ENCODE measurements at places on chromosomes 5 and 9. TPM values are rescaled to one million over a fixed set of nuclear protein-coding genes. Genes with fewer than 3 reads are reported as not detected.

- DNase-seq, result no peak
- H3K4me3 ChIP-seq, result no peak overlapping the region
- H3K27ac ChIP-seq, result no peak overlapping the region
- H3K4me1 ChIP-seq, result no peaks in the 10 kb centered on the region
- no peaks in the 10 kb centered on the region for H3K27me3 ChIP-seq
Measured at GRCh38 chr9:115951977-115952376, 201.6 kb upstream of the PAPPA start.

DNA sequence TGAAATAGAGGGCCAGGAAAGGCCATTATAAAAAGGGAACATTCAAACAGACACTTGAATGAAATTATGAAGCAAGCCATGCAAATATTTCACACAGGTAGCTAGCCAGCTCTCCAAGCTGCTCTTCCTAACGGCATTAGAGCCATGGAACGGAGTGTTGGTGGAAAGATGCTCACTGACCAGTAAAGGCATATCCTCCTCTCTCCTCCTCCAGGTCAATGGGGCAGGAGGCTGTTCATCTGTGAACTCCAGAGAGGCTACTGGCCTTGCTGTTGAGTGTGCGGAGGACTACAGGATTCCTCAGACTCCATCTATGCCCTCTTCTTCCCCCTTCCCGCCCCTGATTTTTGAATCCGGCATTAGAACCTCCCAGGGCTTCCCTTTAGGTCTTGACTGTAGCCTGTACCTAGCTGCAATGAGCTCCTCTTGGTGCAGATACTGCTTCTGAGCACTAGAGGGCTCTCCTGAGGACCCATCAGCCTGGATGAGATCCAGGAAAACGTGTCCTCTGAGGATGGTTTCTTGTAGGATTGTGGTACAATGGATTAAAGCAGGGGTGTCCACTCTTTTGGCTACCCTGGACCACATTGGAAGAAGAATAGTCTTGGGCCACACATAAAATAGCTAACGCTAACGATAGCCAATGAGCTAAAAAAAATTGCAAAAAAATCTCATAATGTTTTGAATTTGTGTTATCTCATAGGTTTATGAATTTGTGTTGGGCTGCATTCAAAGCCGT, 162.2 kb downstream of the SREK1 start:
- H3K36me3 ChIP-seq, result no peaks in the 10 kb centered on the region
- H3K4me3 ChIP-seq, result no peak overlapping the region
- H3K27me3 ChIP-seq, result no peaks in the 10 kb centered on the region
- H3K4me1 ChIP-seq, result no peaks in the 10 kb centered on the region

DNA sequence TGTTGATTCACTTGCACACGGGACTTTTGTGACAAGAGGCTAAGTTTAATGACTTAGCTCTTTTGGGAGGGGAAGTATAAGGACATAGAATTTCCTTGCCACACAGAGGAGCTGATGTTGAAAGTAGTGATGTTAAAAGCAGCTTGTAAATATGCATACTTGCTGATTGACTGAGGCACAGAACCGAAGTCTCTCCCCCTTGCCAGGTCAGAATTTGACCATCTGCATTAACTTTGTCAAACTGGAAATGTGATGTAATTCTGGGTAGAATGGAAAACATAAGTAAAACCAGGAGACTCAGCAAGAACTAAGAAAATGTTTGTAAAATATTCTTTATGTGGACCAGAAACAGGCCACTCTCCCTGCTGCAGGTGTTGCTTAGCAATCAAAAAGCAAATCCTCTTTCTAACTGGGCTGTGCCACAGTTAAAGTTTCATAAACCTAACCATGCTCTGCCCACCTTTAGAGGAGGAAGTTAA, 284.2 kb downstream of the NR3C1 start:
- H3K4me3 ChIP-seq, result no peak overlapping the region
- no peak for DNase-seq
- no peaks in the 10 kb centered on the region for H3K36me3 ChIP-seq
- no peaks in the 10 kb centered on the region for H3K4me1 ChIP-seq

DNA sequence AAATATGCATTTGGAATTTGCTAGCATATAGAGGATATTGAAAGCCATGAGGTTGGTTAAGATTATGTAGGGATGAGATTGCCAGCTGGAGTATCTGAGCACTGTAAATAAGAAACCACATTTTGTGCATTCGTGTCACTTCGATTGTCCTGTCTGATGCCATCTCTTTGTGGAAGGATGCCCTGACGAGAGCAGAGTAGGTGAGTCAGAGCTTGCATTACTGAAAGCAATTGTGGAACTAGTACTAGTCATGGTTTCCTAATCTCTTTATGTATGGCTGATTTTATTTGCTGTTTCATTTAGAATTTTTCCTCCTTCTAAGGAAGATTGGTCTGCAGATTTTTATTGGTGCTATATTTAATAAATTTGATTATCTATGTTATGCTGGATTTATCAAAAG, 14.5 kb upstream of the TAS2R1 start:
- no peaks in the 10 kb centered on the region for H3K4me1 ChIP-seq
- no peak overlapping the region for H3K27ac ChIP-seq
- DNase-seq, result no peak

GRCh38 chr5:111681414-111682120, 75.4 kb downstream of the NREP start:
- no peak for DNase-seq
- peak overlapping the region; percentile 39 for H3K27ac ChIP-seq
- H3K36me3 ChIP-seq, result no peaks in the 10 kb centered on the region
- no peaks in the 10 kb centered on the region for H3K27me3 ChIP-seq
- H3K4me3 ChIP-seq, result no peak overlapping the region
- H3K4me1 ChIP-seq, result no peaks in the 10 kb centered on the region

GRCh38 chr9:105064248-105065097, 136.5 kb upstream of the ABCA1 start:
- H3K36me3 ChIP-seq, result no peaks in the 10 kb centered on the region
- DNase-seq, result peak; percentile 91
- no peaks in the 10 kb centered on the region for H3K4me1 ChIP-seq
- H3K4me3 ChIP-seq, result no peak overlapping the region

DNA sequence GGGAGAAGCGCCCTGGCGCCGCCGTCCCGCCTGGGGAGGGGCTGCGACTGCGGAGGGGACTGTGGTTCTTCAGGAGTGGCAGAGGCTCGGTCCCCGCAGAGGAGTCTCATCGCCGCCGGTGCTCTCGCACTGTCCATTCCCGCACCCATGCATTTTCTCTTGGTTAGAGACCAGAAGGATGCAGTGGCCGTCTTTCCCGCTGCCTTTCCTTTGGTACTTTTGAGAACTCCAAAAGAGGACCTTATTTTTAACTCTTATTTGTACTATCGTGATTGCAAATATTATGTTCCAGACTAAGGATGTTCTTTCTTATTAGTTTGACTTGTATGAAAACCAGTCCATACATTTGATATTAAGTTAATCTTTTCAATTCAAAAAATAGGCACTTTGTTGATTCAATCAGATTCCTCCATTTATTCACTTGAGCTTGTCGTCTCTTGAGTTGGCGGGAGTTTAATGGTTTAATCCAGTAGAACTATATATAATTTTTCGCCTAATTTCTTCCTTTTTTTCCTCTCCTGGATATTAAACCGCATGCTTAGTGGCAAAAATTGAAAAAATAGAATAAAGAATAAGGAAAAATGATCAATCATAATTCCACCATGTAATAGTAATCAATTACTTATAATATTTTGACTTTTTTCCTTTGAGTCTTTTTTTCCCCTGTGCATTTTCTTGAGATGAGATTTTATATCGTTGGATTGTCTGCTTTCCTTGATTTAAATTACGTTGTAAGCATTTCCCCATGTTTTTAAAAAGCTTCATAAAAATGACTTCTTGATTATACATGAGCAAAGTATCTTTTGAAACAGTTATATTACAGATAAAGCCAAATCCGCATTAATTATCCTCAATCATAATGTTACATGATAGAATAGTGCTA, 861 bp downstream of the ZFYVE16 start:
- H3K36me3 ChIP-seq, result no peaks in the 10 kb centered on the region
- no peaks in the 10 kb centered on the region for H3K27me3 ChIP-seq
- H3K4me1 ChIP-seq, result no peaks in the 10 kb centered on the region

DNA sequence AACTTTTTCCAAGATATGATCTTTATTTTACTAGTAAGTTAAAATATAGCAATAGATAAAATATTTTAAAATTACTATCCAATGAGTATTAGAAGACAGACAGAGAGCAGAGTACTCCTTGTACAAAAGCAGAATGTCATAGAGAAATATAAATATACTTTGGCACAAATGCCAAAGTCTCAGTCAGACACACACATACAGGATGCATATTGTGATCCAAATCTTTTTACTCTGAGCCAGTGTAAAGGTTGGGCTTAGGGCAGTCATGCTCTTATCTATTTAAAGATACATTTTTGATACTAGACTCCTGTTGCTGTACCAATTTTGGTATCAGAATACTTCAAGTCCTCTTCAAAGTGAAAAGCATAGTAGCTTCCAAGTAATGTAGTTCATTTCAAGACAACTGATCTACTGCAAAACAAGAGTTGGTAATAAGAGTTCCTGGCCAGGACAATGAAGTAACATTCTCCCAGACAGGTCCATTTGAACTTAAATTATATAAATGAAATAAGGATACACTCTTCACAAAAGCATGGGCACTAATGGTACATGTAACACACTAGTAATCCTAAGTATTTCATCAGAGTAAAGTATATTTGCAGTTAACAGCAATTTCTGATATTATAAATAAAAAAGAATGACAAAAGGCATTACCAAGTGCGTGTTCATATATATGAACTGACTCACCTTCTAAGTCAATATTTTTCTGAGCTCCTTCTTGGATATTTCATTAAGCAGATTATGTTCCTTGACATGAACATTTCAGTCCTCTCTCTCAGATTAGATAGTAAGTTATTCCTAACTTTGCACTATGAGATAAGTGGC, 10.5 kb downstream of the PFDN1 start:
- no peaks in the 10 kb centered on the region for H3K27me3 ChIP-seq
- no peak overlapping the region for H3K4me3 ChIP-seq
- no peak overlapping the region for H3K27ac ChIP-seq

DNA sequence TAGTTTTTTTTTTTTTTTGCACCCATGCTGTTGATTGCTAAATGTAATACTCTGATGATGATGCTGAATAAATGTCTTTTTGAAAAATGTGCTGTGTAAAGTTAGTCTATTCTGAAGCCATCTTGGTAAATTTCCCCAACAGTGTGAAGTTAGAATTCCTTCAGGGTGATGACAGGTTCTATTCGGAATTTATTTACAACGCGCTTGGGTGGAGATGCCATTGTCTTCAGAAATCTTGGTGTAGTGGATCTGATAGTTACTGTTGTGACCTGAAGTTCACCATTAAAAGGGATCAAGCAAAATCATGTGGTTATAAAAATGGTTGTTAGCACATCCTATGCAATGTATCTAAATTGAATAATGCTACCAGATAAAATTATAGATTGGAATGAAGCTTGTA, 36.3 kb upstream of the DMRT1 start:
- no peaks in the 10 kb centered on the region for H3K36me3 ChIP-seq
- no peak overlapping the region for H3K4me3 ChIP-seq
- H3K4me1 ChIP-seq, result no peaks in the 10 kb centered on the region
- no peak overlapping the region for H3K27ac ChIP-seq
- DNase-seq, result no peak

- no peak for DNase-seq
- H3K27ac ChIP-seq, result no peak overlapping the region
- no peaks in the 10 kb centered on the region for H3K27me3 ChIP-seq
- H3K36me3 ChIP-seq, result no peaks in the 10 kb centered on the region
Measured at GRCh38 chr5:145347026-145347616, 488.0 kb downstream of the PRELID2 start.

DNA sequence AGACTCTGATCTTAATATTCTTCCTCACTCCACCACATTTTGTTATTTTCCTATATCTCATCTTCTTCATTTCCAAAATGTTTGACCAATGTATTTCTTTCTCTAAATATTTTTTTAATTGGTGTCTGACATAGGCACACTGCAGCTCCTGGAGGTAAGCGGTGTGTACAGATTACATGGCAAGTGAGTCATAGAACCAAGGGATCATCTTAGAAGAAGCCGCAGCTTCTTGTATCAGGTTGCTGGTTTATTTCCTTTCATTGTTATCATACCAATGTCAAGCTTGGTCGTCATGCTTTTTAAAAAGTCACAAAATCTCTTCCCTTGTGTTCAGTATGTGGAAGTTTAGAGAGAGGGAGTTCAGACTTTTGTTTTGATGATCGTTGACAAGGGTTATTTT, 526.1 kb upstream of the CDH18 start:
- no peak overlapping the region for H3K27ac ChIP-seq
- DNase-seq, result no peak
- no peaks in the 10 kb centered on the region for H3K27me3 ChIP-seq

DNA sequence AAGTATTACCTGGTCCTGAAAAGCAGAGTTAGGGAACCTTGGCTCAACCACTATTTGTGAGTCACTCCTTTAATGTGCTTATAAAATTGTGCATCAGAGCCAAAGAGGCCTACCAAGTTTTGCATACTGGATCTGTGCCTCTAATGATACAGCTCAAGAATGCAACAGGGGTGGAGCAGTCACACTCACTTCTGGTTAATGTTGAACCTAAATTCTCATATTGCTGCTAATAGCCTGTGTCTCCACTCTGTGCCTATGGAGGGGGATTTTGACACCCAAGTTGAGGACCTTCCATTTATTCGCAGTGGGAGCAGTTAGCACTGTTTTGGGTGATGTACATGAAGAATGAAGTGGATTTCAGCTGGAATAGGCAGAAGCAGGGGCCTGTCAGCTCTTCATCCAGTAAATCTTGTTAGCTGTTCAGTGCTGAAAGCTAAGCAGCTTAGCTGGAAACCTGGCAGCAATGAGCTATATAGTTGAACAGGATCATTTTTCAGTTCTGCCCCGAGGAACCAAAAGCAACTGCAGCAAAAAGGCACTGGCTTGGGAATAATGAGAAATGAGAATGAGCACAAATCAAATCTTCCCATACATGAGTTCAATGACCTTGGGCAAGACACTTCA, 9.7 kb downstream of the SH3TC2 start:
- H3K27me3 ChIP-seq, result no peaks in the 10 kb centered on the region

DNA sequence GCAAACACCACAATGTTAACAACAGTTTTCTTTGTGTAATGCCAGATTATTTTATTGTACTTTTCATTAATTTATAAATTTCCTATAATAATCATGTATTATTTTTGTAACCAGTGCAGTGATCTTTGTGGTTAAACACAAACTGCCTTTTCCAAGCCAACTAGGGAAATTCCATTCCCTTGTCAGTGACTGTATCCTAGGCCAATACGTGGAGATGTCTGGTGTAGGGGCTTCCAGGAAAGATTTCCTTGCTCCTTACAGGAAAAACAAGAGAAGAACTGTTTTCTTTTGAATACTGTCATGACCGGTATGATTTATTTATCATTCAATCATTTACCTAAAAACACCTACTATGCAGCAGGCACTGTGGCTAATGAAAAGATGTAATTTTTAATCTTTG, 31.4 kb downstream of the FANCC start:
- no peak overlapping the region for H3K27ac ChIP-seq
- no peaks in the 10 kb centered on the region for H3K36me3 ChIP-seq
- no peaks in the 10 kb centered on the region for H3K4me1 ChIP-seq

APBA1 gene
- total RNA-seq, result 6.6 TPM

CDKN2B-AS1 gene
- total RNA-seq, result not detected

ANKRD18A gene
- total RNA-seq, result 0.87 TPM

PCDHB3 gene
- total RNA-seq, result 0.30 TPM

TOR1A gene
- total RNA-seq, result 22.0 TPM

CDX1 gene
- total RNA-seq, result not detected

CATSPER3 gene
- total RNA-seq, result not detected

Measured in right lobe of liver (tissue), 6 donors.